ENCODE measurements at places on chromosomes 6 and 20.
A peak's percentile ranks its signal among the peaks of the same experiment; 100 is the strongest.

GRCh38 chr20:481167-481566, 18.8 kb upstream of the TBC1D20 start:
- no peak for DNase-seq

- DNase-seq = no peak
Observed at GRCh38 chr6:91812596-91813274, 1225.9 kb upstream of the MAP3K7 start.

GRCh38 chr20:3309226-3309625, 70.2 kb upstream of the SLC4A11 start:
- DNase-seq = peak; percentile 17

DNA sequence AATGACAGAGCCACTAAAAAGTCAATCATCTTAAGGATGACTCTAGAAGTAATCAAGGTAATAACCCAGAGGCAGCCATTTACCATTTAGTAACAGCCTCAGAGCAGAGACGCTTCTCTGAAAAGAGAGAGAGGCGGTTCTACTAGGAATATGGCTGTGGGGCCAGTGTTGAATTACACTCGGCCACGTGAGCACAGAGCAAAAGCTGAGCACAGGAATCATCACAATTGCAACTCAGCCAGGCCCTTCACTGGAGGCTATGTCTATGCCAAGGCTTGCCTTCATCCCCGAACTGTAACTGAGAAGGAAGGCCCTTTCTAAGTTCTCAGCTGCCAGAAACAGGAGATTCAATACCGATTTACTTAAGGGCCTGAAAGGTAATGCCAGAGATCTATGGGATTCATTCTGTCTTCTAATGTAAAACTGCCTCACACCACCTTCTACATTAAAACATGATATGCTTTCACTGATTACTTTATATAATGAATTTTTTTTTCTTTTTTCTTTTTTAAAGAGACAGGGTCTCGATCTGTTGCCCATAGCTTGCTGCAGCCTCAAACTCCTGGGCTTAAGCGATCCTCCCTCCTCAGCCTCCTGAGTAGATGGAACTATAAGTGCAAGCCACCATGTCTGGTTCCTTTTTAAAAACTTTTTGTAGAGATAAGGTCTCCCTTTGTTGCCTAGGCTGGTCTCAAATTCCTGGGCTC, 67.6 kb downstream of the NUDT3 start:
- peak; percentile 76 for DNase-seq

DNA sequence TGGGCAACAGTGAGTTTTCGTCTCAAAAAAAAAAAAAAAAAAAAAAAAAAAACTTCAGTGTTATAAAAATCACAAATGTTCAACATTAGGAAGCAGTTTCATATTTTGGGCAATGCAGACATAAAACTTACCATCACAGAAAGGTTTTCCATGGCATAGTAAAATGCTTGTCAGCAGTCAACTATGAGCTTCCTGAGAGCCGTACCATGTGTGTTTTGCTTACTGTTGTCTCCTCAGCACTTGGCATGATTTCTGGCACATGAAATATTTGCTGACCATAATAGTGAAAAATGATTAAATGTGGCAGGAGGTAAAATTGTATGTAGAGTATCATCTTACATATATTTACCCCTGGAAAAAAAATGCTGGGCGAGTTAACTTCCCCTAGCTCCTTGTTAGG, 237.5 kb upstream of the SLC35B3 start:
- DNase-seq = no peak

GRCh38 chr20:62652041-62652893, 10.0 kb downstream of the SLCO4A1 start:
- peak; percentile 99 for DNase-seq
